Activated T-helper 1 cell treated with anti-CD3 and anti-CD28 coated beads, Interleukin-12 subunit alpha, Interleukin-12 subunit beta, Interleukin-2, Interleukin-4 antibody, amounts not matched to agents 30 ng/mL and 10 ng/mL and 1 ng/mL, durations not matched to agents 14 hours and 24 hours and 36 hours (primary cell): ENCODE measurements at places on chromosomes 16 and 17. TPM values are rescaled to one million over a fixed set of nuclear protein-coding genes. Genes with fewer than 3 reads are reported as not detected.

The MYH2 gene
- not detected in 2 replicates for total RNA-seq

GRCh38 chr16:47858333-47858982 is 297.3 kb downstream of the ABCC12 start:
- H3K4me1 ChIP-seq: no peaks in the 10 kb centered on the region
- no peak overlapping the region for H3K27ac ChIP-seq
- no peak overlapping the region for H3K4me3 ChIP-seq
- no peak for DNase-seq
- no peaks in the 10 kb centered on the region for H3K36me3 ChIP-seq

DNA sequence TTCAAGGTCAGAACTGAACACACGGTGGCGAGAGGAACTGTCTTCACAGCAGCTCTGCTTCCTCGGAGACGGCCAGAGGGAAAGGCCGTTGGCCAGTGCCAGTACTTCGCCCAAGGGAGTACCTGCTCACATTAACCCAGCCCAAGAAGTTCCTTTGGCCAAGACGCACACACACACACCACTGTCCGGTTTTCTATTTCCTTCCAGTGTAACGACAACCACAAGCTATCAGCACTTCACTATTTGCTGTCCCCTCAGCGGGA is 744 bp upstream of the GGNBP2 start:
- no peaks in the 10 kb centered on the region for H3K27me3 ChIP-seq
- peak overlapping the region; percentile 99 for H3K27ac ChIP-seq

- H3K36me3 ChIP-seq: peaks cover 11% of the 10 kb centered on the region
- DNase-seq: peak; percentile 30
- H3K27ac ChIP-seq: peak overlapping the region; percentile 46
- H3K27me3 ChIP-seq: no peaks in the 10 kb centered on the region
- H3K4me1 ChIP-seq: peaks cover 47% of the 10 kb centered on the region
- H3K4me3 ChIP-seq: peak overlapping the region; percentile 79
These were observed 702 bp downstream of the TENT4B start for GRCh38 chr16:50153596-50154419.

GRCh38 chr17:77204536-77204935 is 63.8 kb downstream of the SEC14L1 start:
- H3K27me3 ChIP-seq: no peaks in the 10 kb centered on the region
- H3K36me3 ChIP-seq: peaks cover 54% of the 10 kb centered on the region
- no peak overlapping the region for H3K4me3 ChIP-seq
- DNase-seq: no peak
- no peak overlapping the region for H3K27ac ChIP-seq

The IGSF6 gene
- not detected in 2 replicates for total RNA-seq

- no peak for DNase-seq
These were observed 93.7 kb downstream of the PMP22 start for GRCh38 chr17:15171167-15172047.

DNA sequence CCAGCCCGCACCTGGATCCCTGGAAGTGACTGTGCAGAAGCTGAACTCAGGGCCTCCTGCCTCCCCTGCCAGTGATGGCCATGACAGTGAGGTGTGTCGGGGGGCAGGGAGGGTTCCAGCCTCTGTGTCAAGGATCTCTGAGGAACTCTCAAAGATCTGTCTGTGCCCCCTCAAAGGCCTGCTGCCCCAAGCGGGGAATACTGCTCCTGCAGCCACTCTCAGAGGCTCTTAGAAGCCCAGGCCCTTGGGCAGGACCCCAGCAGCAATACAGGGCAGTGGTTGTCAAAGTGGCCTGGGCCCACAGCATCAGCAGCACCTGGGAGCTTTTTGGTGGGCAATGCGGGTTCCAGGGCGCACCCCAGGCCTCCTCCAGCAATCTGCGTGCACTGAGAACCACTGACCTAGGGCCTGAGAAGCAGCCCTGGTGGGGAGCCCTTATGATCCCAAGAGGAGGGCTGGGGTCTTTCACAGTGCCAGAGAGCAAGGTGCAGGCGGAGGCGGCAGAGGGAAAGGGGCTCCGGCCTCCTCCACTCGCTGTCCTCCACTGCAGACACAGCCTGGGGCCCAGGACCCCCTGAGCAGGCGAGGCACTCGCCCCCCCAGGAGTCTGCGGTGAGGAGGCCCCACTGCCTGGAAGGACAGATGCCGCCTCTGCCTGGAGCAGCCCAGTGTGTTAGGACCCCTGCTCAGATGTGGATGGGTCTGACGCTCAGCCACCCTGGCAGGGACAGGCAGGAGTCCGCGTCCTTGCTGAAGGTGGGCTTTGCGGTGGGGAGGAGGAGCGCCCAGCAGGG is 42.1 kb downstream of the ENGASE start:
- no peaks in the 10 kb centered on the region for H3K27me3 ChIP-seq
- DNase-seq: no peak
- no peak overlapping the region for H3K27ac ChIP-seq
- no peaks in the 10 kb centered on the region for H3K36me3 ChIP-seq
- H3K4me3 ChIP-seq: no peak overlapping the region

- no peak overlapping the region for H3K27ac ChIP-seq
- no peak for DNase-seq
- peaks cover 12% of the 10 kb centered on the region for H3K4me1 ChIP-seq
- no peak overlapping the region for H3K4me3 ChIP-seq
- peaks cover 4% of the 10 kb centered on the region for H3K27me3 ChIP-seq
These were observed 11.5 kb upstream of the SCN4A start for GRCh38 chr17:63984236-63984635.

- peaks cover 9% of the 10 kb centered on the region for H3K36me3 ChIP-seq
- no peak for DNase-seq
- H3K27me3 ChIP-seq: peaks cover 2% of the 10 kb centered on the region
- peak overlapping the region; percentile 96 for H3K27ac ChIP-seq
These were observed 507 bp downstream of the DYNLRB2 start for GRCh38 chr16:80541306-80541694.

GRCh38 chr17:14776791-14777190 is 475.9 kb downstream of the HS3ST3B1 start:
- H3K36me3 ChIP-seq: peaks cover 2% of the 10 kb centered on the region
- no peak overlapping the region for H3K27ac ChIP-seq
- H3K4me1 ChIP-seq: no peaks in the 10 kb centered on the region
- DNase-seq: no peak
- peaks cover 2% of the 10 kb centered on the region for H3K27me3 ChIP-seq

- no peak overlapping the region for H3K4me3 ChIP-seq
- no peak for DNase-seq
- H3K36me3 ChIP-seq: no peaks in the 10 kb centered on the region
- H3K27ac ChIP-seq: no peak overlapping the region
- no peaks in the 10 kb centered on the region for H3K4me1 ChIP-seq
These were observed 21.4 kb upstream of the SMIM36 start for GRCh38 chr17:55532670-55533069.

GRCh38 chr16:2840914-2841313 is 10.8 kb downstream of the ZG16B start:
- no peak overlapping the region for H3K27ac ChIP-seq
- H3K27me3 ChIP-seq: peaks cover 3% of the 10 kb centered on the region
- H3K36me3 ChIP-seq: no peaks in the 10 kb centered on the region
- DNase-seq: no peak
- H3K4me1 ChIP-seq: peaks cover 12% of the 10 kb centered on the region
- no peak overlapping the region for H3K4me3 ChIP-seq

DNA sequence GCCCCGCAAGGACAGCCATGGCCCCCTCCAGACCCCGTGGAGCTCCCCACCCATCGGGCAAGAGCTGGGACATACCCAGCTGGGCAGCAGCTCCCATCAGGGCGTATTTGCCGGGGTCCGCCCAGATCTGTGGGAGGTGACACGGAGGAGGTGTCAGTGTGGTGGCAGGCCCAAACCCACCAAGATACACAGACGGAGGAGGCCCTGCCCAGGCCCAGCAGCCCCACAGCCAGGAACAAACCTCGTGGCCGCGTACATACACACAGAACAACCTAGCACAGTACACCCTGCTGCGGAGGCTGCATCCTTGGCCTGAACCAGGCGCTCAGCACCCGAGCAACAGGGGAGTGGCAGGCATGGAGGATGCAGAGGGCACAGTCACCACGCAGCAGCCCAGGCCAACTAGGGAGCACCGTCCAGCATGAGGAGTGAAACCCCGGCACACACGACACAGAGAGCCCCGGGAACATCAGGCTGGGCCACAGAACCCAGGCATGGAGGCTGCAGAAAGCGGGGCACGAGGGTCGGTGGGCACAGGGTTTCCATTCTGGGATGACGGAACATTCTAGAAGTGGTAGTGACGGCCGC is 4.9 kb upstream of the CCDC154 start:
- H3K36me3 ChIP-seq: peaks cover 2% of the 10 kb centered on the region
- H3K4me3 ChIP-seq: no peak overlapping the region
- no peak for DNase-seq
- no peak overlapping the region for H3K27ac ChIP-seq
- no peaks in the 10 kb centered on the region for H3K27me3 ChIP-seq

The TP53TG3 gene
- total RNA-seq: not detected in 2 replicates
